ENCODE measurements at places on chromosomes 3 and 15. TPM values are rescaled to one million over a fixed set of nuclear protein-coding genes. Genes with fewer than 3 reads are reported as not detected.

DNA sequence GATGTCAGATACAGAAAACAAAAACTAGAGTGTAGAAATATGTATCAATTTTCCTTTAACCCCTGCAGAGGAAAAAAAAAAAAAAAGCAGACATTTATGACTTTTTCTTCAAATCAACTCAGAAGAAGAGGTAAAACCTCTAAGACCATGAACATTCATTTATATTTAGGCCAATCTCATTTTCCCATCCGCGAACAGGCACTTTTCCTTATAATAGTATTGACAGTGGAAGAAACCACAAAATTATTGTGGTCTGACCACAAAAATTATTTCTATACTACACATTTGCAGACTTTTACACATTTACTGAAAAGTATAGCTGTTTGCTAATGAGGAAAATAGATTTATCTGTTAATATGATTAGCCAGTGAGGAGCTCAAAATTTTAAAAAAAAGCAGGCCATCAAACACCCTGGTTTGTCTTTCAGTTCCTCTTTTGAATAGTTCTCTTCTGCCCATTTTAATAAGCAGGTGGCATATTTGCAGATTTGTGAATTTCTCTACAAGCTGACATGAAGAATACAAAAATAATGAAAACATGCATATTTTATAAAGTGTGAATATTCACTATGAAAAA lies 5.7 kb downstream of the OSBPL11 start:
- no peak for DNase-seq

GRCh38 chr3:144187531-144188210 lies 216.0 kb downstream of the DIPK2A start:
- DNase-seq, result no peak

DNA sequence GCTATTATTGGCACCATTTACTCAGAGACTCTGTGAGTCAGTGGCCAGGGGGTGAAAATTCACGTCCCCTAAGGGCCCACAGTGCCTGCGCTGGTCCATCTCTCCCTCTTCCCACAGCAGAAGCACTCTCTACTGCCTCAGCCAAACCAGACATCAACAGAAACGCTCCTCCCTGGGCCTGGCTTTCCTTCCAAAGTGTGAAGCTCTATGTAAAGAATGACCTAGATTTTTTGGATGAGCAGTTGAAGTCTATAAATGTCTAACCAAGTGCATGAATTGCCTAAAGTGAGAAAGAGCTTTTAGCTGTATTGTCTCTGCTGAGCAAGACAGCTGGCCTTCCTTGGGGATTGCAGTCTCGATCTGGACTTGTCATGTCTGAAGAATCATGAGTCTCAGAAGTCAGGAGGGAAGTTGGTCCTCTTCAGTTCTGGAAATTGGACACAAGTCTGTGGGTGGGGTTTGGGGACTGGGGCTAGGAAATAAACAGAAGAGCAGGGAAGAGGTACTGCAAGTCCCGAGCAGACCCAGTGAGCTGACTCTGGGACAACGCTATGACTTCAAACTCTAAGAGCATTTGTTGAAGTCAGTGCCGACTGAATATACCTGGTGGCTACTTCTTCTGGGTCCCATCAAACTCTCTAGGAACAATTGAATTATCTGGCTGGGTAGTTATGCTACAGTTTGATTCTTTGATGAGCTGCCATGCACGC lies 29.0 kb downstream of the RASGRP1 start:
- DNase-seq, result no peak

- no peak for DNase-seq
Measured at GRCh38 chr3:169158379-169158778, 505.1 kb downstream of the MECOM start.

GRCh38 chr3:157531771-157532170 lies 28.6 kb upstream of the VEPH1 start:
- DNase-seq, result no peak

DNA sequence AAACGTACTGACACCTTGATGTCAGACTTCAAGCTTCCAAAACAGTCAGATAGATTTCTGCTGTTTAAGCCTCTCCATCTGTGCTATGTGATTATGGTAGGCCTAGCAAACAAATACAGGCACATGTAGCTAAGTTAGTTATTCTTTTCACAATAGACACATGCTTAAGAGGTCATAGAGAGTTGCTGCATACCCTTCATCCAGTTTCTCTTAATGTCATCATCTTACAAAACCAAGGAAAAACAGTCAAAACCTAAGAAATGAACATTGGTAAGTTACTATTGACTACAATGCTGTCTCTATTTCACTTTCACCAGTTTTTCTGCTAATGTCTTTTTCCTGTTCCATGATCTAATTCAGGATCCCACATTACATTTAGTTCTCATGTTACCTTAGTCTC lies 946.8 kb downstream of the TUSC7 start:
- DNase-seq, result no peak

- no peak for DNase-seq
Measured at GRCh38 chr15:89452330-89452836, 44.0 kb downstream of the RHCG start.

DNA sequence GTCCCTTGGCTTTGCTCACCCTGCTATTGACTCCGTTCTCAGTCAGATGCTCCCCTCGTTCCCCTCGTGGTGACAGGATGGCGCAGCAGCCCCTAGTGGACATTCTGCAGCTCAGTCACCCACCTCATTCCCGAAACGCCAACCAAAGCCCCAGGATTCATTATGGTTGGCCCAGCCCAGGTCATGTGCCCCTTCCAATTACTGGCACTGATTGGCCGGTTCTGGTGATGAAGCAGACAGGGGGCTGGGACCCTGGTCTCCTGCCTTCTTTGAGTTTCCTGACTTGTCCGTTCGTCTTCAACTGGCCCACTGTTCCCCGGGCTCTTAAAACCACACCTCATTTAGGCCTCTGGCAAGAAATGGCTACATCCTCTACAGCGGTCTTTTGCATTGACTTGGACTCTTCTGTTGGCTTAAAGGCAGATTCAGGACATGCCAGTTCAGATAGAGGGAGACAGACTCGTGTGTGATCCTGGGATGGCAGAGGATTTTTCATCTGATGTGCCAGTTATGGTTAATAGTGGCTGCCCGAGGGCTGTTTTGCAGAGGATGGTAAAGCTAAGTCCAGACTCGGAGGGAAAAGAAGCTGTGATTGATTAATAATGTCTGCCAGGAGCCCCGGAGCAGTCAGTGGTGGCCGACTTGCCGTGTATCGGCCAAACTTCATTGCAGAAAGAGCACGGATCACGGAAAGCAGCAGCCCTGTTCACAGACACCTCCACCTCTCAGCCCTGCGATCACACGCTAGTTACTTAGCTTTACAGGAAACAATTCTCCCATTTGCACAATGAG lies 37.8 kb downstream of the LSM3 start:
- peak; percentile 84 for DNase-seq

Gene NMNAT3
- 9.4 TPM for total RNA-seq

Gene SLC28A2
- total RNA-seq, result not detected

Gene GAP43
- not detected for total RNA-seq

All from ureter (tissue), 1 donor.